Sigmoid colon (tissue), 7 donors: ENCODE measurements at places on chromosomes 4 and X. TPM values are rescaled to one million over a fixed set of nuclear protein-coding genes. Genes with fewer than 3 reads are reported as not detected.

DNA sequence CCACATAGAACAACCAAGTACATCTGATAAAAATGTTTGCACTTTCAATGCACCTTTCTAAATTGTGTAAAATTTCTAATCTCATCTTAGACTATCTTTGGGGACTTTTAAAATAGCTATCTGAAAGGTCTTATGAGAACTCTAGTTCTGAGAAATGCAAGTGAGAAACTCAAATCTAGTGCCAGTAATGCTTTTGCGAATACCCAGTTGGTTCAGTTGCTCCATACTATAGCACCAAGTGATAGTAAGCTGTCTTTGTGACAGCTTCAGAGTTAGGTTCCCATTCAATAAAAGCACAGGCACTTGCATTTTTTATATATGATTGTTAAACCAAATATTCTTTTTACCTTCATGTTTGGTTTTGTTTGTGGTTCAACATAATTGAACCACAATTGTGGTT, 4.5 kb upstream of the ITM2A start:
- no peak overlapping the region for H3K27ac ChIP-seq
- H3K4me1 ChIP-seq: no peaks in the 10 kb centered on the region
- no peak for DNase-seq

DNA sequence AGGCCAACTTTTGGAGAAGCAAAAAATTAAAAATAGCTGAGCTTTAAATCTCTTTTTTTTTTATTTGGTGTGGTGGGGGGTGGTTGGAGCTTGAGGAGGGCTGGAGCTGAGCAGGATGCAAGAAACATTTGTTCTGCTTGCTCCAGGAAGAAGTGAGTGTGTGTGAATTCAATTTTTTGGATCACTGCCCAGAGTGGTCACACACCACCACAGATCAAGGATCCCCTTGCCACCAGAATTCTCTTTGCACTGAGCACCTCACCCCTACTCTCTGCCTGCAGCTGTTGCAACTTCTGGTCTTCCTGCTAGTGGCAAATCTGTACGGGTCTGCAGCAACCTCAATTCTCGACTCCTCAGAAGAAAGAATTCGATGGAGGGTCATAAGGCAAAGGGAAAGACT, 19.9 kb upstream of the PLP1 start:
- no peak overlapping the region for H3K27ac ChIP-seq
- DNase-seq: no peak
- H3K36me3 ChIP-seq: no peaks in the 10 kb centered on the region
- H3K4me3 ChIP-seq: no peak overlapping the region
- H3K4me1 ChIP-seq: no peaks in the 10 kb centered on the region

- H3K36me3 ChIP-seq: no peaks in the 10 kb centered on the region
- no peak overlapping the region for H3K27ac ChIP-seq
- no peak for DNase-seq
These were observed 34.6 kb upstream of the TMPRSS11D start for GRCh38 chr4:67918428-67918827.

DNA sequence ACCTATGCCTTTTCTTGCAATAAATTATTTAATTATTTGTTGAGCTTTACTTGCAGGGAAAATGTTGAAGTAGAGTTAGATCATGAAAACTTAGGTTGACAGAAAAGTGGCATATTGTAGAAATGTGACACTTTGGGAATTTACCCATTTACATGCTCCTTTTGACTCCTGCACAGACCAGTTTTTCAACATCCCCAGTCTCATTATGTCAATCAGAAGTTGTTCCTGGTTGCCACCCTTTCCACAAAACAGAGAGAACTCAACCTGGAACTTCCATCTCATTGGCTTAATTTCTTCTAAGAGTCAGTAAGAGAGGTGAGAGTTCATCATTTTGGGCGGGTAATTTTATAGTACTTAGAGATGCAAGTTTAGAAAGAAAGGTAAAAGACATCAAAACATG, 284.6 kb upstream of the ANKRD50 start:
- no peaks in the 10 kb centered on the region for H3K27me3 ChIP-seq
- no peak for DNase-seq
- no peaks in the 10 kb centered on the region for H3K4me1 ChIP-seq
- no peaks in the 10 kb centered on the region for H3K36me3 ChIP-seq

DNA sequence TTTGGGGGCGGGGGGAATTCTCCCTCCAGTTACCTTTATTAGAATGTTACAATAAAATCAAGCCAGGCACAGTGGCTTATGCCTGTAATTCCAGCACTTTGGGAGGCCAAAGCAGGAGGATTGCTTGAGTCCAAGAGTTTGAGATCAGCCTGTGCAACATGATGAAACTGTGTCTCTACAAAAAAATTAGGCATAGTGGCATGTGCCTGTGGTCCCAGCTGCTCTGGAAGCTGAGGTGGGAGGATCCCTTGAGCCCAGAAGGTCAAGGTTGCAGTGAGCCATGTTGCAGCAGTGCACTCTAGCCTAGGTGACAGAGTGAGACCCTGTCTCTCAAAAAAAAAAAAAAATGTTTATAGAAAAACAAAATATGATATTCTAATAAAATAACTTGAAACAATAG, 5.3 kb upstream of the UBE2D3 start:
- H3K36me3 ChIP-seq: no peaks in the 10 kb centered on the region
- H3K4me1 ChIP-seq: peaks cover 13% of the 10 kb centered on the region
- DNase-seq: no peak
- H3K27ac ChIP-seq: no peak overlapping the region
- no peaks in the 10 kb centered on the region for H3K27me3 ChIP-seq

DNA sequence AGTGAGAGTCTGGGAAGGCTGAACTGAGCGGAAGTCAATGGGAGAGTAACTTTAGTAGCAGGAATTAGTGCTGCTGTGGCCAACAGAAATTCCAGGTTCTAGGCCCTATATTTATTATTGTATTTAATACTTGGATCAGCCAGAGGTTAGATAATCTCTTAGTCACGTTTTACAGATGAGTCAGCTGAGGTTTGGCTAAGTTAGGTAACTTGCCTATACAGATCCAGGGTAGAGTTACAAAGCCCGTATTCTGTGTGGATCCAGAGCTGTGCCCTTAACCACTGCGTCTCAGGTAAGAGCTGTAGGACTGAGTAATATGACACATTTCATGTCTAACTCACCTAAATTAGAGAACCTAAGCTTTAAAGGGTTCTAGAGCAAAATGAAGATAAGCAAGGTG, 20.5 kb downstream of the PSMD10 start:
- no peak for DNase-seq
- H3K4me3 ChIP-seq: no peak overlapping the region
- no peaks in the 10 kb centered on the region for H3K4me1 ChIP-seq
- H3K36me3 ChIP-seq: no peaks in the 10 kb centered on the region
- H3K27ac ChIP-seq: no peak overlapping the region

GRCh38 chrX:48475774-48476577, at the start of gene FTSJ1:
FTSJ1 (plus strand) TSS chrX:48476199; CDS start chrX:48478048, 1,849 bp downstream.
- no peaks in the 10 kb centered on the region for H3K36me3 ChIP-seq
- peak within 1 kb of the TSS; percentile 77 for H3K27ac ChIP-seq
- no peaks in the 10 kb centered on the region for H3K27me3 ChIP-seq
- peak within 1 kb of the TSS; percentile 65 for H3K4me3 ChIP-seq
- peak; percentile 93 for DNase-seq

DNA sequence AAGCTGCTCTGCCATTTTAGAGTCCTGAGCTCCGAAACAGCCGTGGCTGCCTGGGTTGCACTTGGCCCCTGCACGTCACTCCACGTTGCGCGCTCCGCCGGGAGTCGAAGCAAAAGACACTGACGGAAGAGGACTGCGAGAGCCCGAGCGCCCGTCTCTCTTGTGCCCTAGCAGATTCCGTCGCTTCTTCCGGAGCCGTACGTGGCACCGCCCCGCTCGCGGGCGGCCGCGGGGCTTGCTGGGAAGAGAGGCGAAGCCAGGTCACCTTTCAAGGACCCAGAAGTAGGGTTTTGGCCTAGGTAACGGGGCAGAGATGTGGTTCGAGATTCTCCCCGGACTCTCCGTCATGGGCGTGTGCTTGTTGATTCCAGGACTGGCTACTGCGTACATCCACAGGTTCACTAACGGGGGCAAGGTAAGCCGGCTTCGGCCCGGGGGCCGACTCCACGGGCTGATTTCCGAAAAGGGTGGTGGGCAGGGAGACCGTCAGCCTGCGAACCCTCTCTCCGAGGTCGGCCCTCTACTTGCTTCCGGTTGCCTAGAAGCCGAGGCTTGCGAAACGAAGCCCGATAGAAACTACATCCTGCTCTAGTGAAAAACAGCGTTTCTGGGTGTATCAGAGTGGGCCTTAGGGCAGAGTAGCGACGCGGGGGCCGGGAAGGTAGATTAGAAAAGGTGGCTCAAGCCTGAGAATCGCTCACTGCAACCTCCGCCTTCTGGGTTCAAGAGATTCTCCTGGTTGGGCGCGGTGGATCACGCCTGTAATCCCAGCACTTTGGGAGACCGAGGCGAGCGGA, at the start of the genes NDUFA1 and RNF113A:
Gene NDUFA1, plus strand, starts transcription at position 234 of the 797 bp plus-strand sequence. Its CDS starts 80 bp downstream, at position 314.
Gene RNF113A, minus strand, starts transcription at position 135 of the 797 bp plus-strand sequence. Its CDS starts 120 bp downstream, at position 15.
- DNase-seq: peak; percentile 92
- H3K27ac ChIP-seq: peak within 1 kb of the TSS; percentile 93
- H3K36me3 ChIP-seq: no peaks in the 10 kb centered on the region
- H3K4me3 ChIP-seq: peak within 1 kb of the TSS; percentile 61

GRCh38 chr4:103012551-103012950, 7.0 kb downstream of the SLC9B1 start:
- no peaks in the 10 kb centered on the region for H3K27me3 ChIP-seq
- peak overlapping the region; percentile 74 for H3K27ac ChIP-seq
- H3K36me3 ChIP-seq: no peaks in the 10 kb centered on the region
- H3K4me1 ChIP-seq: peaks cover 19% of the 10 kb centered on the region

GRCh38 chr4:154425514-154425913, 66.1 kb downstream of the DCHS2 start:
- peaks cover 4% of the 10 kb centered on the region for H3K4me1 ChIP-seq
- DNase-seq: no peak
- H3K27me3 ChIP-seq: no peaks in the 10 kb centered on the region

The GPR119 gene
- not detected for polyA plus RNA-seq

The BGN gene
- polyA plus RNA-seq: 29.9 TPM

The GPRASP2 gene
- polyA plus RNA-seq: 4.3 TPM

The GPRASP3 gene
- polyA plus RNA-seq: 1.4 TPM
